NCI-H526 (cell line): ENCODE measurements at places on chromosomes 13 and 19.

DNA sequence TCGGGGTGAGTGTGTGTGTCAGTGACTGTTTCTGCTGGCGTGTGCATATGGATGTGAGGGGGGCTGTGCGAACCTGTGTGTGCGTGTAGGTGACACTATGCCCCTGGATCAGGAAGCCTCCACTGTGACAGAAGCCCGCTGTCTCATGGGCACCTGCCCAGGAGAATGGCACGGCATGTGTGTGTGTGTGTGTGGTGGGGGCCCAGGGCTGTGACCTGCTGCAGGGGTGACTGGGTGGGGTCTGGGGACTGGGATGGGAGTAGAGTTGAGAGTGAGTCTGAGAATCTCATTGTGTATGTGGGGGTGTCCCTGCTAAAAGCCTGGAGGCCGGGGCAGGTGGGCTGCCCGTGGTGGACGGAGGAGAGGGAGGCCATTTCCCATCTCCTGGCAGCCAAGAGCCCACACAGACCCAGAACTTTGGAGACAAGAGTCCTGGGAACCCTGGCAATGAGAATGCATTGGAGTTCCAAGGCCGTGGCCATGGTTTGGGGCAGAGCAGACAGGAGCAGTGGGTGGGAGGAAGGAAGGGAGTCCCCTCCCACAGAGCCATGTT is 6.4 kb upstream of the TPM4 start:
- DNase-seq: no peak

DNA sequence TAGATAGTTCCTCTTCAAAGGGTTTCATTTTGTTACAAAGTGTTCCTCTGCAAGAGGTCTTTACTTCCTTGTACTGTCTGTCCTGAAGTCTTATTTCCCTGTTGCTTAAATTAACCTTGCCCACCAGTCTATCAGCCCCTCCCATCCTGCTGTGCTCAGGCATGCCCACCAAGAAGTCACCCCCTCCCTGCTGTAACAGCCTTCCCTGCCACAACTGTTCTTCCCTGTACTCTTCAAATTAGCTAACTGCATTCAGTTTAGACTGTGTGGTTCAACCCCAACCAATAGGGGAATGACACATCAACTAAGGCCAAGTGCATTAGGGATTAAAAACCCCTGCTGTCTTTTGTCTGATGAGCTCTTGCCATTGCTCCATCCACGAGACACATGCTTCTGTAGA is 34.4 kb upstream of the ZNF562 start:
- no peak for DNase-seq

GRCh38 chr13:40581277-40581579 is 85.2 kb downstream of the FOXO1 start:
- no peak for DNase-seq

GRCh38 chr13:61700181-61700580 is 284.5 kb upstream of the PCDH20 start:
- no peak for DNase-seq

DNA sequence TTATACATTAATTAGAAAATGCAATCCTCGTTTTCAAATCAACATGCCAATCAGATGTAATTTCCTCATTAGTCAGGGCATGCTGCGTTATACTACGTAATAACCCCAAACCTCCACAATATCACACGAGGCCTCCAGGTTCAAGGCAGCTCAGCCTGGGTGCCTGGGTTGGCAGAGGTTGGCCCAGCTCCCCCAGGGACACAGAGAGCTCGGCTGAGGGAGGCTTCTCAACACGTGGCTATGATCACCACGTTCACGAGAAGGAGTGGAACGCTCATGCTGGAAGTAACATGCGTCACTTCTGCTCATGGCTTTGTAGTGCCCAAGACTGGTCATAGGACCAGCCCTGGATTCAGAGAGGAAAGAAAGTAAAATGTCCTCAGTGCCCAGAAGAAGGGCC is 144.9 kb upstream of the SOX1 start:
- no peak for DNase-seq

- no peak for DNase-seq
Observed at GRCh38 chr13:112767506-112768471, 78.0 kb downstream of the ATP11A start.

- DNase-seq: no peak
Observed at GRCh38 chr19:29342721-29343120, 129.8 kb upstream of the UQCRFS1 start.
